ENCODE measurements at places on chromosomes 12 and 14.

- no peak for DNase-seq
Measured at GRCh38 chr14:61102549-61103466, 121.8 kb downstream of the SLC38A6 start.

- DNase-seq = no peak
Measured at GRCh38 chr14:24232645-24233537, at the start of gene GMPR2. GMPR2 (plus strand) TSS chr14:24232929; CDS start chr14:24233254, 325 bp downstream.

- no peak for DNase-seq
Measured at GRCh38 chr12:16685107-16685506, 79.1 kb upstream of the LMO3 start.

DNA sequence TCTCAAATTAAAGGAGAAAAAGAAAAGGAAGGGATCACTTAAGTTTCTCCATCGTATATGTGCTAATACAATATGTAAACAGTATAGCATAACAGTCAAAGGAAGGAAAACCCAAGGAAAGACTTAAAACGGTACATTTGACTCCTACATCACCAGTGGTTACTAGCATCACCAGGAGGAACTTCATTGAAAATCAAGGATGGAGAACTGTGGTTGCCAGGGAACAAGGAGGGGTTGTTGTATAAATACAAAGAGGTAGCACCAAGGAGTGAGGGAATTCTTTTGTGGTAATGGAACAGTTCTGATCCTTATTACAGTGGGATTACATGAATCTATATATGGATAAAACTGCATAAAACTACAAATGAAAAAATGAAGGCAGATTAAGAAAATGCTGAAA lies 1.6 kb downstream of the ZFYVE26 start:
- no peak for DNase-seq

DNA sequence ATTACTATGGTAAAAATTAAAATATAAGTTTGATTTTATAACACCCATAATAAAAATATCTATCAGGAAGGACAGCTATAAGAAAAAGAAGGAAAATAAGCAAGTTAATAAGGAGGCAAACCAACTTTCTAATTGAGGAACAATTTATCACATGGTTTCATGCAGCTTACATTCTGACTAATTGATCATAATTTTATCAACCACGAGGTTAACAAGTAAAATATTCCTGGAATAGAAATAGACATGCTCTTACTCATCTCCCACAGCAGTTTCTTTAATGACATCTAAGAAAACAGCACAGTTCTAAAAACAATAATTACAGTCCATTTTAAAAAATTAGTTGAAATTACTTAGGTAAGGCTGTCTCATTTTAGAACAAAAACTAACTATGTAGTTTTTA lies 130.8 kb upstream of the KRR1 start:
- DNase-seq = peak; percentile 32

- peak; percentile 65 for DNase-seq
Measured at GRCh38 chr12:65741656-65742017, 82.6 kb upstream of the HMGA2 start.

- DNase-seq = no peak
Measured at GRCh38 chr12:72207486-72208409, 64.4 kb upstream of the TRHDE start.

DNA sequence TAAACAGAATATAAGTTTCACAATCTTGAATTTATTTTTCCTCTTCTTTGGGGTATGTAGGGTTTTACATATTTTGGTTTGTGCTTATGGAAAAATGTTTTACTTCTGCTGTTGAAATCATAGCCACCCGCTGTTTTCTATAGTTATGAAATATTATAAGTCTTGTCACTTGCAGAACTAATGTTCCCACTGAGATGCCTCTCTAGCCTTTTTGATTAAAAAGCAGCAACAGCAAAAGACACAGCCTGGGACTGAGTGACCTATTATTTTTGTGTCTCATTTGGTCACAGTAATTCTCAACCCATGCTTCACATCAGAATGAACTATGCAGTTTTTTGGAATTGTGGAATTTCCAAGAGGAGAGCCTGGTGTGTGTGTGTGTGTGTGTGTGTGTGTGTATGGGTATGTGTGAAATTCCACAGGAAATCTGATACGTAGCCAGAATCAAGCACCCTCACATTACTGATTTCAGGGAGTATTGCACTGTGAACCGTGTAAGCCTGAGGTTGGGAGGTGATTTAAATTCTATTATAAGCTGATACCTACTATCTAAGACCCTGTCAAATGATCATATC lies 55.7 kb upstream of the FRMD6 start:
- DNase-seq = no peak

GRCh38 chr14:71629765-71630492 lies 302.3 kb upstream of the RGS6 start:
- DNase-seq = no peak

- no peak for DNase-seq
Measured at GRCh38 chr12:27575762-27576118, 51.7 kb downstream of the PPFIBP1 start.

DNA sequence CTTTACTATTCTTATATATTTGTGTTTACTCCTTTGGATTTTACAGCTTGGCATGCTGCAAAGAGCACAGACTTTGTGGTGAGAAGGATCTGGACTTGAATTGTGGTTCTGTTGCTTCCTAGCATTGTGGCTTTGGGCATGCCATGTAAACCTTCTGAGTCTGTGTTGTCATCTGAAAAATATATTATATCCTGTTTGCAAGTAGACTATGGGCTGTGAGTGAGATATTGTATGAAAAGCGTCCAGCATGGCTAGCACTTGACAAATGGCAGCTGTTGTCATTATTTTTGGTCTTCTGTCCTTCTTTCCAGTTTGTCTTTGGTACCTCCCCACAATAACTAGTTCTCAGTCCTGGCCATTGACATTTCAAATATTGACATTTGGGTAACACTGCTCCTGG lies 61.8 kb upstream of the DACT1 start:
- no peak for DNase-seq

DNA sequence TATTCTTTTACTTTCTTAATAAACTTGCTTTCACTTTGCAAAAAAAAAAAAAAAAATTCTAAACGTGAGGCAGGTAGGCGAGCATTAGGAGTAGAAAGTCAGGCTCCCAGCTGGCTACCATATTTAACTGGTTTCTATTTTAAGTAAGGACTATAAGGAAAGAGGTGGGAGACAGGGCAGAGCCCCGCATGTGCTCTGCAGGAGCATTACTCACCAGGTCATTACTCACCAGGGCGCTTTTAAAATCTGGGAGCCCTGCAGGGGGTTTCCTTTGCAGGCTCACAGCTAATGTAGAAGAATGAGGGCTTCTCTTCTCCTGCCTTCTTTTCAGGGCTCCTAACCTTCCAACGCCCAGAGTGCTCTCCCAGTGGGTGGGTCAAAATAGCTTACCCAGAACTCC lies 14.0 kb upstream of the DPF3 start:
- peak; percentile 92 for DNase-seq

- DNase-seq = no peak
Measured at GRCh38 chr12:111037047-111037446, 116.7 kb upstream of the MYL2 start.

DNA sequence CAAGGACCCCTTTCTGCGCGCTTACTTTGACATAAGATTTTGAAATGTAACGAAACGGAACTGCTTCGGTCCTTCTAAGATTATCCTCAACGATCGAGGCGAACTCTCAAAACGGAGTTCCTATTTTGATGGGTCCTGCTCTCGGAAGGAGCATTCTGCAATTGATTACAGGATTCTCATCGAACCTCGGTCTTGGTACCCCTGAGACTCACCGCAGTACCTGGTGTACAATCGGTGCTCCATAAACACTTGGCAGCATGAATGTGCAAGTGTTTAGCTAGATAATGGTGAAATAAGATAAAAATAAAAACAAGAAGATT lies 530 bp upstream of the NEMF start:
- no peak for DNase-seq

DNA sequence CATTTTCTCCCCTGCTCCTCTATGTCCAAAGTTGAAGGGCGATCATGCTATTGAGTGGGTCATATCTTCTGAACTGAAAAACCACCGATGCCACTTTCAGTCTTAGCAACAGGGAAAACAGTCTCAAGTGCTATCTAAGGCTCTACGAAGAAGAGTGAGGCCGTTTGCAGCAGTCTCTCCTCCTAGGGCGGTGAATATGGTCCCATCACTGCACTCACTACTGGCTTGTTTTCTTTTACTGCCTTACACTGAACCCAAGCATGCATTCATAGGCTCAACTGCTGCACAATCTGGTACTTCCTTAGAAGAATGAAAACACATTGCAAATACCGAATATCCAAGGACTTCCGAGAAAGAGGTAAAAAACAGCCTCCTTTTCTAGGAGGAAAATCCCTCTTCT lies 92.1 kb downstream of the DNAH10 start:
- DNase-seq = no peak

GRCh38 chr14:55645845-55646832 lies 66.1 kb downstream of the KTN1 start:
- DNase-seq = no peak

DNA sequence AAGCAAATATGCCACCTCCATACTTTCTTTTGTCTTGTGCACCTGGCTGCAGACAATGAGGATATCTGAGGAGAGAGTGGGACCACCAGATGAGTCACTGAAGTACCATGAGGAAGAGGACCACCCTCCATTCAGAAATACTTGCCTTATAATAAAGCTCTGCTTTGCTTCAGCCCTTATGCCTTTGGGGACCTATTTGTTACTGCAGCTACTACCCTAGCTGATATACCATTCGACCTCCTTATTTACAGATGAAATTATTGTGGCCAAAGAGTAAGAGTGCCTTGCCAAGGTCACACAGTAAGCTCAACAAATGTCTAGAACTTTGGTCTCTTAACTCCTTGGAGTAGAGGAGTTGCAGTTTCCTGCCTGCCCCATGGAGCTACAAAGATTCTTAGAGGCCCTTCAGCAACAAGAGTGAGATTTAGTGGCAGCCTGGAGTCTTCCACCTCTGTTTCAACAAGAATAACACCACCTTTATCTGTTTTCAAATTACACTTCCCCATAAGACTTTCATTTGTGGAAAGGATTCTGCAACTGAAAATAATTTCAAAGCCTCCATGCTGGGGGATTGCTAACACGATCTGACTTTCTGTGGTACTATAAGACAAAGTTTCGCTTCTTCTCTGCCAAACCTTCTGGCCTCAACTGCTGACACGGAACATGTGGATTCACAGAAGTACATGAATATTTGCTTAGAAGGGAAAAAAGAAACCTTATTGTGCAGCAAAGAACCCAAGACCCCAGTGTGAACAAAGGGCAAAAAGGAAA lies 3.6 kb downstream of the CMKLR1 start:
- no peak for DNase-seq

DNA sequence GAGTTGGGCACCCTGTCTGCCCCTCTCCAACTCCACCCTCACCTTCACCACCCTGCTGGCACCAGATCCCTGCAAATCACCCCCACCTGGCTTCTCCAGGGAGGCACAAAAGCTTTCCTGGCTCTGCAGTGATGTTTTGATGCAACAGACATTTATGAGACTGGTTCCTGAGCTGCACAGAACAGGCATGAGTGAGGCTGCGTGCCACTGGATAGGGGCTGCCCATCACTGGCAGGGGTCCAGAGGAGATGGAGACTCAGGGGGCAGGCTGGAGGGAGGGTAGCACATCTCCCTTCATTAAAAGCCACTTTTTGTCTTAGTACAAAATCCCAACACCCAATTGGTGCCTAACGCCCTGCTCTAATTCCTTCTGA lies 17.3 kb upstream of the ZDHHC22 start:
- no peak for DNase-seq

DNA sequence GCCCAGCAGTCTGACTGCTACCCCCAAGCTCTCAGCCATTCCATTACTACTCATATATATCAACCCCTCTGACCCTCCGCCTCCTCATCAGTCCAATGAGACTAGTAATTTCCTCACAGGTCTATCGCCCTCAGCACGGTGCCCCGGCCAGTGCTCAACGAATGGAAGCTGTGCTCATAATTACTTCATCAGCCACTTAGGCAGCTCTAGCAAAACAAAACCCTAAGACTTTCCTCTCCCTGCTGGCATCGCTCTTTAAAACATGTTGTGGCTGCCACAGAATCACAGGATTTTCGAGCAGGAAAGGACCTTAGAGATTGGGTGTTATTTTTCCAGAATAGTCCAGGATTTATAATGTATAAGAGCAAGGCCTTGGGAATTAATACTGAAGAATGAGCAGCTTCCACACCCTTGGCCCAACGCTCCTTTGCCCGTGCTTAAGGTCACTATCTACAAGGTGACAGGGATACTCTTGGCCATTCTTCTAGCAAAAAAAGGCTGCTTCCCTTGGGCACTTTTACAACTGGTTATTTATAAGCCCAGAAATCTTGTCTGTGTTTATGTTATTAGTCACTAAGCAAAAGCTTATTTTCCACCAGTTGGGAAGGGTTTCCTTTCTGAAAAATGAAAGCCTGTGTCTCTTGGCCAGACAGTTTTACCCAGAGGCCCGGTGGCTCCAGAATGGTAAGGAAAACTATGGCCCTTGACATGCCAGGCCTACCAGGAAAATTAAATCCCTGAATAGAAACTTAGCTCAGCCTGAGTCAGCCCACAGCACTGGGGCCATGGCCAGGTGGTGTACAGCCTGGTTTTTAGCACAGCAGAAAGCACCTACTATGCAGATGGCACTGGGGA lies 47.9 kb downstream of the NUAK1 start:
- peak; percentile 82 for DNase-seq

GRCh38 chr14:24311837-24312615 lies 724 bp downstream of the LTB4R start:
- no peak for DNase-seq

DNA sequence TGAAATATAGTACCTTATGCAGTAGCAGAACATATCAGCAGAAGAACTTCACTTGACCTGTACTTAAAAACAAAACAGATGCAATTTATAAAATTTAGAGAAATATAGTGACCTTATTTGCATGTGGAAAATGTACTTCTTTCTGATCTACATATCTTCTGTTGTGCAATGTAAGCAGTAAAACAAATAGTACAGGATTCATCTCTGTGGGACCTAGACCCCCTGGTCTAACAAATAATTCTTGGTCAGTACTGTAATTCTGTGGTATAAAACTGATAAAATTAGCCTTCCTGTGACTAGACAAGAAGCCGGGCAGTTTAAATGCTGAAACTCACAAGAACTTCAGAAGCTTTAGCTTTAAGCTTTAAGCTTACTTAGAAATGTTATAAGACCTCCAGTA lies 21.6 kb downstream of the HIF1A start:
- DNase-seq = no peak

DNA sequence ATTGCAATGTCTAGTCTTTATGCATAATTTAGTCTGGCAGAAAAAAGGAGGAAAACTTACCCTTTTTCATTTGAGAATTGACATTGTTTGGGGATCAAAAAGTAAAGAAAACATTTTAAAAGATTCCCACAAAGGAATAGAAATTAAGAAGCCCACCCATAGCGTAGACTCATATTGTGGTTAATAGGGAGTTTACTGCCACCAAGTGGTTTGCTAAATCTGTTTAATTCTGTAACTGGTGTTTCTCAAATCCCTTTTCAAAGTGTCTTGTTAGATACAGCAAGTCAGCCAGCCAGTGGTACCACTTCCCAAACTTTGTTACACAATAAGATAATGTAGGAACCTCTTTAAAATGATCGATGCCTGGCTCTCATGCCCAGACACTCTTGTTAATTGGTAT lies 180.3 kb downstream of the IPO8 start:
- no peak for DNase-seq

- DNase-seq = peak; percentile 23
Measured at GRCh38 chr14:89025561-89026236, 201.2 kb downstream of the TTC8 start.
